AML-193 (cell line): ENCODE measurements at places on chromosomes 7 and 10.

GRCh38 chr7:46664453-46664852 lies 743.4 kb upstream of the IGFBP3 start:
- no peak for DNase-seq

DNA sequence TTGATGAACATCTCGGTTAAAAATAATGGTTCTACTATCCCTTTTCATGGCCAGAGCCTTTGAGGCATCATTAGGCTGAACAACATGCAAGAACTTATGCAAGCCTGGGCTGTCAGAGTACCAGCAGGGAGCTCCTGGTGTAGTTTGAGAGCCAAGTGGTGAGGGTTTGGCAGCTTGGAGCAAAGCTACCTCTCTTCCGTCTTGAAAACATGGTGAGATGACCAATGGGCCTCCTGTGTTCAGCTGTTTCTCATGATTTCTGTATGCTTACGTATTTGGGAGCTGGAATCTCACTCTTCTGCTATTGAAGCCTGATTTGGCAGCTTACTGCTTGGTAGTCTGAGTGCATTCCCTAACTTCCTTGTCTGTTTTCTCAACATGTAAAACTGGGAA lies 150.4 kb downstream of the CXCL12 start:
- DNase-seq = no peak

DNA sequence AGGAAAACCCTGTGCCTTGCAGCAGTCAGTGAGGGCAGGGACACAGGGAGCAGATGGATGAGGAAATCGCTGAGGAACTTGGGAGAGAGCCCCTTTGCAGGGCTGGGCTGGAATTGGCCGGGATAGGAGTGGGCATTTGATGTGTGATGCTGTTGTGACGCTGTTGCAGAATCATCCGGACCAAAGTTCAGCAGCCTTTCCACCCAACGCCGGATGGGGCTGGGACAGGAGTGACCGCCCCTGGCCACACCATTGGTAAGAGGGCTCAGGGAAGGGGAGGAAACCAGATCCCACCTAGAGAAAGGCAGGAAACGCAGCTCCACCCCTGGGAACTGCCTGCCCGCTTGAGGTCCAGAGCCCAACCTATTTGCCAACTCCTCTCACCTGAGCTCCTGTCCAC lies 33.9 kb downstream of the PAX2 start:
- DNase-seq = no peak

- DNase-seq = no peak
Measured at GRCh38 chr7:142598297-142598696, 151.0 kb upstream of the PRSS1 start.

- DNase-seq = no peak
Measured at GRCh38 chr10:51574248-51575048, 124.9 kb downstream of the CSTF2T start.

DNA sequence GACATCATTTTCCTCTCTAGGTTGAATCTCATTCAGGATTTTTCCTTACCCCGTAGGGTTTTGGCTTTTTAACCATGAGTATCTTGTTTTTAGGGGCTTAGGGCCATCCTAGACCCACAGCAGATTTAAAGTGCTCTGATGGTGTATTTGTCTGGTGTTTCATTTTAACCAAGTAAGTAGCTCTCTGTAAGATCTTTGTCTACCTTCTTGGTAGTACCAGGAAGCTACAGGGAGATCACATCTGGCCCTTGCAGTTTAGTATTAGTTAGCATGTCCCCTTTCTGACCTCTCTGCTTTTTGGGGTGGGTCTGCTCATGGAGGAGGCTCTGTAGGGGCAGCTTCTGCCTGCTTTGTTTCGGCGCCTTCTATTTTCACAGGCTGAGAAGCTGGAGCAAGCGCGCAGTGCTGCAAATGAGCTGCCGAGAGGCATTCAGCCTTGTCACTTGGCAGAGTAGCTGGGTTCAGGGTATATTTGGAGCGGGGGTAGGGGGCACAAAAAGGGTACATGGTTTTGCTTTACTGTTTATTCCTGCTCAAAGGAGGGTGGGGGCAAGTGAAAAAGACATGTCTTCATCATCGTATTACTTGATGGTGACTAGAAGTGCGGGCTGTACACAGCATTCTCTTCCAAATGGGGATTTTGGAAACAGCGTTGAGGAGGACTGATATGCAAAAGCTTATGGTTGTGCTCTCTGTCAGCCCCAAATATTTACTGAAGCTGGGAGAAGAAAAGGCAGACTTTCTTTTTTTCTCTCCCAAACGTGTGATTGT lies 146.3 kb downstream of the CELF2 start:
- DNase-seq = no peak

GRCh38 chr10:96830511-96831199 lies 1.4 kb upstream of the LCOR start:
- peak; percentile 56 for DNase-seq

DNA sequence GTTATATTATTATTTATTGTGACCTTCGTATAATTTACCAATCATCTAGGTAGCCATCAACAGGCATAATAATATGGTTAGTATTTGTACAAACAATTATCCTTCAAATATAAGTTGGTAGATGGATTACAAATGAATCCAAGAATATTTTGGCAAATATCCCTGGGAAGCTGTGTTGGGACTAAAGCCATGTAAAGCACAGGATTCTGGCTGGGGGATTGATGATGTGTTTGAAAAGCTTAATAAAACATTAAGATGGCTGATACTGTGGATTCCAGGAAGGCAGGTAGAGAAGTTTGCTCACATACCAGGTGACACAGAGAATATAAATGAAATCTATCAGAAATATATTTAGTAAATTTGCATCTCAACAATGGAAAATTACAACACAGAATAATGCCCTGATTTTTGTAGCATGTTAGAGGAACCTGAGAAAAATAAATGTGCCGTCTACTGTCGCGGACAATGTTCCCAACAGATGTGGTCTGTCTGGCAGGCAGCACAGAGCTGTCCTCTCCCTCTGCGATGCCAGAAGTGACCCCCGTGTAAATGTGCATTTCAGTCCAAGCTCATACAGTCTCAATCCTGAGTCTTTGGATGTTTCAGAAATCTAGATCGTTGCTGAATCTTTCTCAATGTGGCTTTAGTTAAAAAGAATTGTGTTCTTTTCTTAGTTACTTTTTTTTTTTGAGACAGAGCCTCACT lies 125.0 kb downstream of the TEX36 start:
- no peak for DNase-seq
